Occipital lobe (tissue), 3 donors: ENCODE measurements at places on chromosomes 2 and 18. TPM values are rescaled to one million over a fixed set of nuclear protein-coding genes. Genes with fewer than 3 reads are reported as not detected.

DNA sequence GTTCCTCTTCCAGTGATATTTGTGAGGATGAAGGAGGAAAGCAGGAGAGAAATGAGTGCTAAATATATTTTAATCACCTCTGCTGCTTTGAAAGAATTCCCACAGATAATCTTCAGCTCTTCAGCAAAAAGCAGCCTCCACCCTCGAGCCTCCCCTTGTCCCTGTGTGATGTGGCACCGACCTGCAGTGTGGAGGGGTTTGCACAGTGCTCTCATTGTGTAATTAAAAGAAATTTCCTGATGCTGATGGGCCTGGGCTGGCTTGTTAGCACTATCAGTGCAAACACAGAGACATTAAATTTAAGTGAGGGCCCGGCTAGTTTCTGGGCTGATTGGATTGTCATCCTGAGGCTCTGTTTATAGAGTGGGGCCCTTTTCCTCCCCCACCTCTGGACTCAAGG is 53.4 kb downstream of the KIF5C start:
- DNase-seq, result no peak

DNA sequence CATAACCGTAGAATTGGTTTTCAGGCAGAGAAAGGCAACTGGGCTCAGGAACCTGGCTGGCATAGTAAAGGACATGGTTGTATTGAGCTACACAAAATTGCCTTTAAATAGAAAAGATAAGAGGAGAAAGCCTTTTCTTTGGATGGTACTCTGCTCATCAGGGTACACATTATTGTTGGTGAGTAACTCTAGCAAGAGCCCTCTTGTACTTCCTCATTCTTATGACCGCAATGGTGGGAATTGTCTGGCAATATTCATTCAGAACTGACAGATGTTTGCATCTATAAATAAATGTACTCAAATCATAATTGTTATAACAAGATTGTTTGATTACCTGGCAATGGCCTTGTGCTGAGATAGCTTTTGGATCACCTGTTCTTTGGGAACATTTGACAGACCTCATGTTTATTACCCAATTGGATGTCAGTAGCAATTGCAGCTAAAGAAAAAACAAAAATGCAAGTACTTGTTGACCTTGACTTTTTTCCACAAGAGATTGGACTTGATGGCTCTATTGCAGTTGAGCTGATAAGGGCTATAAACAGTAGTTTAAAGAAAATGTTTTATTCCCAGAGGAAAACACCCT is 43.9 kb downstream of the MEIS1 start:
- DNase-seq, result no peak

DNA sequence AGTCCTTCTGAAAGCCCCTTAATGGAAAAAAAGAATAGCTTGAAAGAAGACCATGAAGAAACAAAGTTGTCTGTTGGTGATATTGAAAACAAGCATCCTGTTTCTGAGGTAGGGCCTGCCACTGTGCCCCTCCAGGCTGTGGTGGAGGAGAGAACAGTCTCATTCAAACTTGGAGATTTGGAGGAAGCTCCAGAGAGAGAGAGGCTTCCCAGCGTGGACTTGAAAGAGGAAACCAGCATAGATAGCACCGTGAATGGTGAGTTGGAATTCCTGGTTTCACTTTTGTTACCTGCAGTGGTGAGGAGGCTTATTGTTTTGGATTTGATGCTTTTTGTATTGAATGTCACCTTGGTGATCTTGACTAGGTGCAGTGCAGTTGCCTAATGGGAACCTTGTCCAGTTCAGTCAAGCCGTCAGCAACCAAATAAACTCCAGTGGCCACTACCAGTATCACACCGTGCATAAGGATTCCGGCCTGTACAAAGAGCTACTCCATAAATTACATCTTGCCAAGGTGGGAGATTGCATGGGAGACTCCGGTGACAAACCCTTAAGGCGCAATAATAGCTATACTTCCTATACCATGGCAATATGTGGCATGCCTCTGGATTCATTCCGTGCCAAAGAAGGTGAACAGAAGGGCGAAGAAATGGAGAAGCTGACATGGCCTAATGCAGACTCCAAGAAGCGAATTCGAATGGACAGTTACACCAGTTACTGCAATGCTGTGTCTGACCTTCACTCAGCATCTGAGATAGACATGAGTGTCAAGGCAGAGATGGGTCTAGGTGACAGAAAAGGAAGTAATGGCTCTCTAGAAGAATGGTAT is 13.3 kb downstream of the SLC20A1 start:
- DNase-seq, result no peak

DNA sequence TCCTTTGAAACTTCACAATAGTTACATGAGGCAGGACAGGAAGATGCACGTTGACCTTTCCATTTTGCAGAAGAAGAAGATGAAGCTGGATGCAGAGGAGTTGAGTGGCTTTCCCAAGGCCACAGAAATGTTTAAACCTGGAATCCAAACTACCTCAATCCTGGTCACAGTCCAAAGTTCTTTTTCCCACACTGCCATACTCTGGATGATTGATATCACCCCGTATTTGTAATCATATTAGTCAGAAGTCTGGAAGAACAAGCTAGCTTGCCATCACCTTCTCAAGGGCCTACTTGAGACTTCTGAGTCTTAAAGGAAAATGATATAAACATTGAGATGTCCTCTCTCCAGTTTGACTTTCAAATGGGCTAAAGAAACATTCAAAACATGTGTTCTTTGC is 190.1 kb downstream of the LNPK start:
- no peak for DNase-seq

DNA sequence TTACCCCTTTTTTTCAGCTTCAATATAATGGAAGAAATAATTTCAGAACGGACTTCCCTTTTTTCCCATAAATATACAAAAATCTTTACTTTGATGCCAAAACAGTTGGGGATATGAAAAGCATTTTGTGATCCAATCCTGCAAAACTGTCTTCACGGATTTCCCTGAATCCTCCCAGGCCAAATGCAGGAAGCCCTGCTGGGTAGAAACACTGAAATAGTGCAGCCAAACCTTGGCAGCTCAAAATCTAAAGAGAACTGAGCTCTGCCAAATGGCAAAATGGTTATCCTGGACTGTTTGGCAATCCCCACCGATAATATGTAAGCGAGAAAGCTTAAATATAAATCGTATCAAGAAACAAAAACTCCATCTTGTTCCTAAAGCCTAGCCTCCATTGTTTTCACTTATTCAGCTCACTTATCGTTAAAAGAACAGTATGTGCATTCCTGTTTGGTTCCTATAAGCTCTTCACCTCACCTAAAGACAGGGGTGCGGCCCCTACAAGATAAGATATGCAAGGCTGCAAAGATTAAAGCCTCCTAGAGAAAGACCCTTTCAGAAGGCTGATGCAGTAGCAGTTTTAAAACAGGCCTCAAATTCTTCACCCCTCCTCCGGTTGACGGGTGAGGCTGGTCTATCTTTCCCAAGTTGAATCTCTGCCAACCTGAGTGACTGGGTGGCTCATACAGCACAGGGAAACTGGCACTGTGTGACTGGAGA is 48.6 kb downstream of the LAMA1 start:
- DNase-seq, result no peak

DNA sequence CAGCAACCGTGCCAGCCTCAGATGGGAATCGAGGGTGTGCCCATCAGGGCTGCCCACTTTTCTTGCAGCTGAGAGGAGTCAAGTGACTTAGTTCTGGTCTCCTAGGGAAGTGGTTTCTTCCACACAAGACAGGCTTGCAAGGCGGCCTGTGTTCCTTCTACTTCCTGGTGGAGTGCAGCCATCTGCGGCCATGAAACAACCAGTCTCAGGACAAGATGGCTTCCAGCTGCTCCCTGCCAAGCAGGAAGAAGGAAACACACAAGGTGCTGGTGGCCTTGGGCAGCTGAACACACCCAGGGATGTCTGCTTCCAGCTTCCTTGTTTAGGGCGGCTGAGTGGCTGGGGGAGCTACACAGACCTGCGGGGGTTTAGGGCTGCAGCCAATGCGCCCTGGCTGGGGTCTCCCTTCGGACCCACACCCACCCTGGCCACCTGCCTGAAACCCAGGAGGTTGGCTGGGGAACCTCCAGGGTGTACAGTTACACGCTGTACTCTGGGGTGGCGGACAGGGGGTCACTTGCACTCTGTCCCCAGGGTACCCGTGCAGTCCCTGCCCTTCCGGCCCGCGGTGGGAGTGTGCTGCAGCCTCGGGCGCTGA is 34.7 kb downstream of the PTPN18 start:
- no peak for DNase-seq

Gene GPR39
- 5.0 TPM for total RNA-seq

Gene CNPPD1
- total RNA-seq, result 39.3 TPM

Gene DCTN1
- total RNA-seq, result 97.2 TPM

Gene SETBP1
- 52.3 TPM for total RNA-seq
